Activated naive CD4-positive, alpha-beta T cell treated with anti-CD3 and anti-CD28 coated beads, Interleukin-2, amount 50 U/mL, for 16 hours (primary cell): ENCODE measurements at places on chromosomes 11 and 22.

DNA sequence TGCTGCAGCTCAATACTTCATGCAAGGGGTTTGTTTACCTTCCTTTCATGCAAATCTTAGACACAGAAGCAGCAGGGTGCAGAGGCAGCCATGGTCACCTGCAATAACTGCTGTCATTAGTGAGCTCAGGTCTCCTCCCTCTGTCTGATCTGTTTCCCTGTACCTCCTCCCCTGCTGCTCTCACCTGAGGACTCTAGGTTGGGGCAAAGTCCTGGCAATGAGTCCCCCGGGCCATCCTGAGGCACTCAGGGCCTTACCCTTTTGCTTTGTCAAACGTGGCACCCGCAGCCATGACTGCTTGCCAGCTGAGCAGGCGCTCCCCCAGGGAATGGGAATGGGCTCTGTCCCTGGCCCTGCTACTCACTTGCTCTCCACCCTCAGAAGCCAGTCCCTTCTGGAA, 3.9 kb downstream of the LRRC10B start:
- no peak for DNase-seq

GRCh38 chr11:119599864-119600541, 129.0 kb downstream of the NECTIN1 start:
- DNase-seq: no peak

DNA sequence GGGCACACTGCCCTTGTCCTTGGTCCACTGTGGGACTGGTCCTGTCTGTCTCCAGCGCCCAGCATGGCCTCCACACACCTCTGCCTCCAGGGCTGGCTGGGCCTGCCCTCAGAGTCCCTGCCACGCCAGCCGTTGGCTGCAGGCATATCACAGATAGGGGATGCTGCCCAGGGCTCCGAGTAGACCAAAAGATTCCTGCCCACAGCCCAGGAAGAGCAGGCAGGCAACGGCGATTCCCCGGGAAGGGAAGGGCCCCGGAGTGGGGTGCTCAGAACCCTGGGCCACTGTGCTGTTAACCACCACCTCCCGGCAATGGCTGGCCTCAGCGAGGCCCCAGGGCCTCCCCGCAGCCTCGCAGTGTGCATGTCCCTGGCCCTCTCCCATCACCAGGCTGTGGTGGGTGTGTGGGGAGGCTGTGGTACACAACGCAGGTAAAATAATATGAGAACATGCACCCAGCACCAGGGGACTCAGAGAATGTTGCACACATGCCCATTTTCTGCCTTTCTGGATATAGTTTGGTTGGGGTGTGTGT, 2.2 kb downstream of the IFITM5 start:
- DNase-seq: peak; percentile 10

- DNase-seq: no peak
Measured at GRCh38 chr22:28792491-28793383, 7.6 kb downstream of the XBP1 start.

DNA sequence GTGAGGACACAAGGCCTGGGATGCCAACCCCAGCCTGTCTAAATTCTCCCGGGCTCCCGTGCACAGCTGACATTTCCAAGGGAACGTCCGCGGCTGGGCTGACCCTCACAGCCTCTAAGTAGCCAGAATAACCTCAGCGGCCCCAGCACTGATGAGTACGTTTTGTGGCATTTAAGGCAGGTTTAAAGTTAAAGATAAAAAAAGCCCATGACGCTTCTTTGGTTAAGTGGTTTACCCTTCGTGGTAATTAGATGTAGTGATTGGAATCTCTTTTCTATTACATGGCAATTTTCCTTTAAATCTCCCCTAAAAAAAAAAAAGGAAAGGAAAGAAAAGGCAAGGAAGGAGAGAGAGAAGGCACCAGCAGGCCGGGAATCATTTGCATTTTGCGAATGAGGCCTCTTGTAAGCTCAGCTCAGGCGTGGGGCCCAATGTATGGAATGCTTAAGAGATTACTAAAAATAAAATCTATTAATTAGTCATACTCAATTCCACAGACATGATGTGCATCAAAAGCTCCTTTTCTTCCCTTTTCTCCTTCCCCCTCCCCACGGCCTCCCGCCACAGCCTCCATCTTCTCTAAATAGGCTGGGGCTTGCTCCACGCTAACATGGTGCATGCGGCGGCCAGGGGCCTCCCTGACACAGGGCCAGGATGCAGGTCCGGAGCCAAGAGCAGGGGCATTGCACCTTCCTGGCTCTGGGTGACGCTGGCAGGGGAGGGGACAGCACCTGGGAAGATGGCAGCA, 44.1 kb downstream of the MACROD1 start:
- DNase-seq: no peak

DNA sequence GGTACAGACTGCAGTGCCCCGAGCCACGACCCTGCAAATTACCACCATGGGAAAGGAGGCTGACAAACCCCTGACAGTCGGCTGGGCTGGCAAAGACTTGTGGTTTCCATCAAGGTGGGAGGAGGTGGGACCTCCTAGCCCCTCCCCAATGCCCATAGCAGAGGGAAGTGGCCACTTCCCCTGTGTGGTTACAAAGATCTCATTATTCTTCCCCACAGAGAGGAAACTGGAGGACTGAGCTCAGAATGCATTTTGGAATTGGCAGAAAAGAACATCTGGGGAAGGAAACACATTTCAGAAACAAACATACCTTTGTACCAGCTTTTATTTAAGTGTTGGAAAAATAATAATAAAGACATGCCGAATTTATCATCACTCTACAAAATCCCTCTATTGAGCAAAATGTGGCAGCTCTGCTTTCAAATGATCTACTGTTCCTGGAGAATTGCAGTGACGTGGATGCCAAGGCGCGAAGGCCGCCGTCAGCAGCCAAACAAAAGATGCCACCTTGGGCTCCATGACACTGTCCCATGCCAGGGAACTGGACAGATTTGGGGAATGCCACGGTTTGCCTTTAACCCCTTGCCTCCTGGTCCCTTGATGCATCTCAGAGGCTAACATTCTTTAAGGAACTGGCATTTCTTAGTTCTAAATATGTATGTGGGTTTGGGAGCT, 169.6 kb downstream of the CRYBB2 start:
- DNase-seq: no peak

GRCh38 chr11:2548596-2548995, 103.8 kb downstream of the KCNQ1 start:
- no peak for DNase-seq
